ENCODE measurements at places on chromosomes 7 and 10. TPM values are rescaled to one million over a fixed set of nuclear protein-coding genes. Genes with fewer than 3 reads are reported as not detected.

DNA sequence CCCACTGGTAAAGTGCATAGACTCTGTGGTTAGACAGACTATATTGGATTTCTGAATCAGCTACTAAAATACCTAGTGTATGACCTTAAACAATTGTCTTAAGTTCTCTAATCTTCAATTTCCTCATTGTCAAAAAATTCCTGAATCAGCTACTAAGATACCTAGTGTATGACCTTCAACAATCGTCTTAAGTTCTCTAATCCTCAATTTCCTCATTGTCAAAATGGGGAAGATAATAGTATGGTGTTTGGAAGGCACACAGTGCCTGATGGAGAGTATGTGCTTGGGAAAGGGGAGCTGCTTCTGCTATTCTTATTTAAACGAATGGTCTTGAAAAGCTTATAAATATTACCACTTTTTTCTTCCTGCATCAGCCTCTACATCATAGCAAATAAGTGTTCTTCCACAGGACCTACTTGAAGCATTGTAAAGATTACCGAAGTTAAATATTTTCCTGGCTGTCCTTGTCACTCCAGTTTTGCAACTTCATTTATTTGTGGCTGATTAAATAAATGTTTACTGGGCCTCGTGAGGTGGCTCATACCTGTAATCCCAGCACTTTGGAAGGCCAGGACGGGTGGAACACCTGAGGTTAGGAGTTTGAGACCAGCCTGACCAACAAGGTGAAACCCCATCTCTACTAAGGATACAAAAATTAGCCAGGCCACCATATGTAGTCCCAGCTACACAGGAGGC, 64.4 kb upstream of the ITGA8 start:
- DNase-seq = no peak

DNA sequence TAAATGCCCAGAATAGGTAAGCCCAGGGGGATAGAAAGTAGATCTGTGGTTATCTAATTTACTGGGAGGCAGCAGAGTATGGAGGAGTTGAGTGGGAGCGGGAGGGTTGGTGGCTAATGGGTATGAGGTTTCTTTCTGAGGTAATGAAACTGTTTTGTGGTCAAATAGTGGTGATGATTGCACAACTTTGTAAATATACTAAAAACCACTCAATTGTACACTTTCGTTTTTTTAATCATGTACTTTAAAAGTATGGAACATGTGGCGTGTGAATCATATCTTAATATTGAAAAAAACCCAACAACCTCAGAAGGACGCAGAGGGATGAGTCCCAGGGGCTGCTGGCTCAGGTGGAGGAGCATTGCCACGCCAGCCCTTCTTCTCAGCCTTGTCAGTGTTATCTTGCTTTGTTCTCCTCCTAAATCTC, 118.1 kb downstream of the WDR11 start:
- DNase-seq = no peak

The ZCCHC24 gene
- 15.1 TPM for total RNA-seq

The FGL2 gene
- total RNA-seq = 1.3 TPM

The AKR1C3 gene
- total RNA-seq = 0.18 TPM

Data from IMR-90 (cell line).